ENCODE measurements at places on chromosomes 2 and 18.

GRCh38 chr2:120133572-120134244, 89.5 kb downstream of the TMEM185B start:
- no peak for DNase-seq

DNA sequence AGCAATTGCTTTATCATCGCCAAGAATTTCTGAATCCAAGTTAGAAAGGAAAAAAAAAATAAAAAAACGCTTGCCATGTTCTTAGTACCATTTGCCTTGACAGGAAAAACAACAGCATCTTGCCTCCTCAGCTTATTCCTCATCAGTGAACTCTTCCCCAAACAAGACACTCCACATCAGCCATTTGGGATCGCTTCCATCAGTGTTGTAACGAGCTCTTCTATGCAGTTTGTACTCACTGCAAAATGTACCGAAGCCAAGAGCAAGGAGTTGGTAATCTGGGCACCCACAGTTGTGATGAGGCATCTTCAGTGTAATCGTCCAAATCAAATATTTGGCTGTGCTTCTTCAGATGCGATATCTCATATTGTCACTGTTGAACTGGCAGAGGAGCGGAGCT, 503.7 kb downstream of the TMEM182 start:
- DNase-seq: no peak

- DNase-seq: no peak
These were observed 69.4 kb upstream of the MYT1L start for GRCh38 chr2:2400286-2401038.

GRCh38 chr2:52264488-52264887, 1232.6 kb upstream of the NRXN1 start:
- DNase-seq: no peak

DNA sequence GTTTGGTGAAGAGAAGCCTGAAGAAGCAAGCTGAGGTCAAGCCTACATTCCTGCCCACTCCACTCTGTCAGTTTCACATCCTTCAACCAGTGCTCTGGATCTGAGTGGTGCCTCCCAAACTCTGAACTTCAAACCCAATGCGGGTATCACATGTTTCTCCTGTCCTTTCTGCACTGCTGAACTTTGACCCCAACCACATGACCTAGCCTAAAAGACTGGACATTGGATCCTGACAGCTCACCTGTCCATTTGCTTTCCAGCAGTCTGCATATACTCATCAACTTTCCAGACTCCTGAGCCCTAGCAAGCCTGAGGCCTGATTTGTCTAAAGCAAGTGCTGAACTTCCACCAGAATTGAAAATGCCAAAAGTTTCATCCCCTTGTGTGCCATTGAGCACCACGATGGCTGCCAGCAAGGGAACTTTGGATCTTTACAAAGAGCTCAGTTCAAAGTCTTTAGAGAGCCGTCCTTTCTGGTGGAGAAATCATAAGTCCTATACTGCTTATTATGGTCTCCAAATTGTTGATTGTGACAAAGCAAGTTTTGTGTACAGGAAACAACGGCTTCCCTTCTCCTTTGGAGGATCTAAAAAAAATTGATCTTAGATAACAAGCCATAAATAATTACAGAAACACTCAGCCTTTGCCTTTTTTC, 37.6 kb upstream of the ITGA6 start:
- no peak for DNase-seq

DNA sequence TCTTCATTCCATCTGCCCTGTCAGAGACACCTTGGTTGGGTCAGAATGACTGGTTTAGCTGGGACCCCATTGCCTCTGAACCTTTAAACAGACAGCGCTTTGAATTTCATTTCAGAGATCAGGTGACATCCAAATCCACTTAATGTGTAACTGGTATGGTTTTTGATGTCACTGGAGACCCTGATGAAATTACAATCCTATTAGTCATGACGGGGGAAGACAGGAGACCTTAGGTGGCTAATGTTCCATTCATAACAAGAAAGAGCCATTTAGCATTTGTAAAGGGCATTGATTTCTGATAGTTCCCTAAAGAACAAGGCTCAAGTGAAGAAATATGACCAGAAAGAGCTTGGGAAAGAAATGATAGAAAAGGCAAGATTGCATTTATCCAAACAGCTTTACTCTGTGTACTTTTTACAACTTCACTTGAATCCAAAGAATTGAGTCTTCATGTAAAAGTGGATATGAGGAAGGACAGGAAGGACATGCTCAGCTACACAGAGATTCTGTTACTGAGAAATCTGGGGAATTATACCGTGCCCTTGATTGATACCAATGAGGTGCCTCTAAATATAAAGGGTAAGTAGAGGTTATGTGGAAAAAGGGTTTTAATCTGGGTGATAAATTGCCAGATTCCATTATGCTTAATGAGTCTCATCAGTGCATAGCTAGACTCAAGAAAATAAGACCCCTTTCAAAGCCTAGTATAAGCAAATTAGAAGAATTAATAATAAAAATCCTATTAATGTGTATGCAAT, 198.2 kb downstream of the NCKAP5 start:
- DNase-seq: no peak

DNA sequence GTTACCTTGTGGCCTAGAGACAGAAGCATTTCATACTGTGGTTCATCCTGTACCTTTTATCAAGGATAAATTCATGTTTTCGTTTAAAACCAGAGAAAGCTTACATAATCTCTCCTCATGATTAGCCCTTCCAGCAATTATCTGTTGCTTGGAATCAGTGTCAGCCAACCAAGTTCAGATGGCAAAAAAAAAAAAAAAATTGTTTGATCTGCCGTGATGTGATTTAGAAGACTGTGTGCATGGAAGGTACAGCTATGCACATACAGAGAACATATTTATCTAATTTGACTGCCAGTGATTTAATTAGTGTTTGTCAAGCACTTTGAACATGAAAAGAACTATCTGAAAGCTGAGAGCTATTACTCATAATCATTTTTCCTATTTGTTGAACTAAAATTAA, 180.9 kb downstream of the ZEB2 start:
- DNase-seq: no peak

DNA sequence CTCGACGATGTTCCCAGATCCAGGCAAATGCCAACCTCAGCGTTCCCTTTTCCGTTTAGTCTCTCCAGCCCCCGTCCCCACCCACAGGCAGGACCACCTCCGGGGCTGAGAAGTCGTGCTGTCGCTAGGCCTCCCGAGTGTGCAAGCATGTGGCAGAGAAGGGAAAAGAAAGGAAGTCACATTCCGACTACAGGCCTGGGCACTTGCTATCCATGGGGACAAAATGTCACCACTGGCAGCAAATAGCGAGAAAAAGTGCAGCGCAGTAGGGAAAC, 420 bp downstream of the PIGN start:
- peak; percentile 33 for DNase-seq

- peak; percentile 61 for DNase-seq
These were observed 35.6 kb downstream of the WIPF1 start for GRCh38 chr2:174561972-174562370.

GRCh38 chr2:34660741-34661140, 1061.6 kb upstream of the FAM98A start:
- no peak for DNase-seq

DNA sequence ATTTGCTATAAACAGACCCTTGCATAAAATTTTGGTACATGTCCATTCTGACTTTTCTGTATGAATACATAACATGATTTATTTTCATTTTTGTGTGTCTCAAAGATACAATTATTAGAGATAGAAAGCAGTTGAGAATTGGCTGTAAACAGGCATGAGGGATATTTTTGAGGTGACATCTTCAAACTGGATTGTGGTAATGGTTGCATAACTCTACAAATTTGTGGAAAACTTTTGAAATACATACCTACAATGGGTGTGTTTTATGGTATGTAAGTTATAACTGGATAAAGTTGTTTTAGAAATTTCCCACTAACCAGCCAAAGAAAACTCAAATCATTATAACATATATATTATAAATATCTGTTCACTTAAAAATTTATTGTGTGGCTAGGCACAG, 39.6 kb downstream of the GREB1L start:
- DNase-seq: no peak

DNA sequence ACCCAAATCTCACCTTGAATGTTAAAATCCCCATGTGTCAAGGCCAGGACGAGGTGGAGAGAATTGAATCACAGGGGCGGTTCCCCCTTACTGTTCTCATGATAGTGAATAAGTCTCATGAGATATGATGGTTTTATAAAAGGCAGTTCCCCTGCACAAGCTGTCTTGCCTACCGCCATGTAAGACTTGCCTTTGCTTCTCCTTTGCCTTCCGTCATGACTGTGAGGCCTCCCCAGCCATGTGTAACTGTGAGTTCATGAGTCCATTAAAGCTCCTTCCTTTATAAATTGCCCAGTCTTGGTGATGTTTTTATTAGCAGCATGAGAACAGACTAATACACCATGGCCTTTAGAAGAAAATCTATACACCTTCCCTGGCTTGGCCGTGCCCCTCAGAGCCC, 7.4 kb upstream of the MBP start:
- no peak for DNase-seq

DNA sequence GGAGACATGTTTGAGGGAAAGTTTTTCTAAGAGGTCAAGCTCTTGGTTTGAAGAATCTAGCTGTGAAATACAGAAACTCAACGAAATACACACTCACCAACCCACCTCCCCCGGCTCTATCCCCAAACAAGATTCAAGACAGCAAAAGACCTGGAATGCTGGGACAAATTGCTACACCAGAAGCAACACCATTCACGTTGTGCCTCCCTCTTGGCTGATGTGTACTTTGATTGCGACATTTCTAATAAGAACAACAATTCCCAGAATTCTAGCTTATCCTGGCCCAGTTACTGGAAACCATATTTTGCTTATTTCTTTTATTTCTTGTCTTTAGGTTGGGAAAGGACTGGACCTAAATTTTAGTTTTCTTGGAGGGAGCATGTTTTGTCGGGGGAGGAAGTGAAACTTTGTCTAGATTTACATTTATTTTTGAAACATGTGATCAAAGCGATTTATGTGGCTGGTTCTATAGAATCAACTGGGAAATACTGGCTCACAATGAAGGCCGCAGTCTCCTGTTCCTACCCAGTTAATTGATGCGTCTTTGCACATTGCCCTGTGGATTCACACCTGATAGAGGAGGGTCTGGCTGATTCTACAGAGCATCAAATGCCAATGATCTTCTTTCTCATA, 29.6 kb upstream of the LPIN1 start:
- no peak for DNase-seq

DNA sequence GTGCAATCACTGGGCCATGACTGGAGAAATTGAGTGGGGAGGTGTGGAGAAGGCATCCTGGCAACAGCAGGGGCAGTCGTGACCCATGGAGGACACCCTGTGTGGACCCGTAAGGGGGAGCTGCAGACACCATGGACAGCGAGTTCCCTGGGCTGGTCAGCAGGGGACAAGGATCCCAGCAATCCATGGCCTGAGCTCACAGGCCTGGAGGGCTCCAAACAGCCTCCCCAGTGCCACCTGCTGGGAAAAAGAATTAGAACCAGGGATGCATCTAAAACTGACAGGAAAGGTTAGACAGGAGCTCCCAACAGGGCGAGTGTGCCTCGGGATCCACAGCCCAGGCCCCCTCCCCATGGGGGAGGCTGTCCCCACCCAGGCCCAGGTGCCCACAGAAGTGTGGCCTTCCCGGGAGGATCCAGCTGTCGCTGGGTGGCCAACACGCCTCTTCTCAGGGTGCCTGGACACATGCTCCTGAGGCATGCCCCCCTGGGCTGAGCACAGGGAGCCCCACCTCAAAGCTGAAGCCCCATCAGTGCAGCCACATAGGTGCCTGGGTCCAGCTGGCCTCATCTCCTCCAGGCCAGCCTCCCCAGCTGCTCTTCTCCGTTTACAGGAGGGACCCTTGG, 20.5 kb upstream of the KIF1A start:
- DNase-seq: peak; percentile 8

- no peak for DNase-seq
These were observed 12.1 kb upstream of the FAHD2A start for GRCh38 chr2:95390272-95390880.

DNA sequence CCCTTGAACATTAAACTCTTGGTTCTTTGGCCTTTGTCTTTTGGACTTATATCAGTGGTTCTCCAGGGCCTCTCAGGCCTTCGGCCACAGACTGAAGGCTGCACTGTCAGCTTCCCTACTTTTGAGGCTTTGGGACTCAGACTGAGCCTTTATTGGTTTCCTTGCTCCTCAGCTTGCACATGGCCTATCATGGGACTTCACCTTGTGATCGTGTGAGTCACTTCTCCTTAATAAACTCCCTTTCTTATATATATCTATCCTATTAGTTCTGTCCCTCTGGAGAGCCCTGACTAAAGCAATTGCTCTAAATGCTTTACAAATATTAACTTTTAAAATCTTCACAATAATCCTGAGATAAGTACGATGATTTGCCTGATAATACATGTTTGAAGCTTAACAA, 353.6 kb upstream of the TRIB2 start:
- DNase-seq: no peak

- no peak for DNase-seq
These were observed 1.4 kb downstream of the FIGN start for GRCh38 chr2:163734401-163734800.

GRCh38 chr18:75010689-75011088, 198.2 kb downstream of the PTGR3 start:
- DNase-seq: no peak

- no peak for DNase-seq
These were observed 99.4 kb downstream of the TFCP2L1 start for GRCh38 chr2:121185571-121186074.

DNA sequence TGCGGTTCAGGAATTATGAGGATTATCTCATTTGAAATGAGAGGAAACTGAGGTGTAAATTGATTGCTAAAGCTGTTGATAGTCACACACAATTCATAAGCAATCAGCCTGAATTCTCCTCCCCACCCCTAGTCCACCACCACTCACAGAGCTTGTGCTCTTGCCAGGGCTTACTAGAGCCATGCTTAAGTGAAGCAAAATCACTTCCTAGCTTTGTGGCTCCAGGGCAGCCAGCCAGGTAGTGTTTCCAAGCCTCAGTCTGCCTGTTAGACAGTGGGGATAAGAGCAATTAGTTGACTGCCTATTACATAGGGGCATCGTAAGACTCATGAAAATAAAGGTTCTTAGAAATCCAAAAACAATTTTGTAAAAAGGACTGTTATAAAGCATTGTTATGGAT, 87.2 kb downstream of the PKP4 start:
- DNase-seq: no peak

DNA sequence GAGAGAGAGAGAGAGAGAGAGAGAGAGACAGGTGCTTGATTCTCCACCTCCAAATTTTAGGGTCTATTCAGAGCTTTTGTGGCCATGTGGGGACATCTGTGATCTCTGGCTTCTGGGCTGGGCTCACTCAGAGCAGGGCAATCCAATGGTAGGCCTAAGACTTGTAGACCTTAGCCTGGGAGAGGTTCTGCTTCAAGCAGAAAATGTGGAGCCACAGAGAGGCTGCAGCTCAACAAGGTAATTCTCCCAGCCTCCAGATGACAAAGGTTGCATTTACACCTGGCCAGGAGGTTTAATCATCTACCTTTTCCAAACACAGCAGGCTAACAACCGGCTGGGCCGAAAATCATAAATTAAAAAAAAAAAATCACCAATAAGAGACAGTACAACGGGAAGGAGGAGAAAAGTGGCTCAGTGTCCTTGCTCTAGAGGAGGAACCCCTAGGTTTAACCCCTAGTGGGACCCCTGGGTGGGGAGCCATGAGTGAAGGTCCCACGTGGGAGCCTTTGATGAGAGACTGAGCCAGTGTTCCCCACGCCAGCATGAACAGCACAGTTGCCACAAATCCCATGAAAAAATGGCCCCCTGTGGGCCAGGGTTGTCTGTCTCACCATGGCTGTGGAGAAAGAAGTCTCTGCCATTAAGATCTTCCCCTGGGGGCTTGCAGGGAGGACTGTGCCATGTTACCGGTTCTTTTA, 124.0 kb upstream of the GATA6 start:
- DNase-seq: no peak
